ENCODE measurements at places on chromosomes 5 and 9.

DNA sequence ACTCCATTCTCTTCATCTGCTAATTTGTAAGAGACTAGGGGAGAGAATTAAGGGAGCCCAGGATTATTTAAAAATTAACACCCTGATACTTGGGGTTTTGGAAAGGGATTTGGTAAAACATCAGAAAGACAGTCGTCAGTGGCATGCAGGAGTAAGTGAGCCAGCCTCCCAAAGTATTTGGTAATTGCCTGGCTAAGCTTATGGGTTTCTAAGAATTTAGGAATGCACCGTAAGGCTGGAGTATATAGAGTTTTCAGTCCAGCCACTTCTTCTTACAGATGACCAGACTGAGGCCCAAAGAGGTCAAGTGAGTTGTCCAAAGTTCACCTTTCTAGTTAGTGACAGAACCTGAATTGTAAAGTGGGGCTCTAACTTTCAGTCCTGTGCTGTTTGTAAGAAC lies 25.8 kb upstream of the NFIB start:
- DNase-seq, result no peak

GRCh38 chr5:31886206-31886605 lies 247.3 kb downstream of the PDZD2 start:
- DNase-seq, result no peak

DNA sequence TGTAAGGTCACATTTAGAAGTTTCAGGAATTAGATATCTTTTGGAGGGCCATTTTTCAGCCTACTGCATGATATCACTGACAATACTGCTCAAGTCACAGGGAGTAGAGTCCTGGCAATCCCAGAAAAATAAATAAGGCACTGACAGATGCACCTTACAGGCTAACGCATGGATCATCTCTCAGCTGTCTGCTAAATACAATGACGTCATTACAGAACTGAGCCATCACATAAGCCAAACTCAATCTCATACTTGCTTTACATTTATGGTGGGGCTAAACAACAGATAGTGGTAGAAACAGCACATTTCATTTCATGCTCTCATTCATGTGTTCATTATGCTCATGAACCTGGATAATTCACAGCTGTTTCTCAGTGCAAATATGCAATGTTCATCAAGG lies 243.7 kb downstream of the SEMA5A start:
- no peak for DNase-seq

GRCh38 chr9:68979538-68980314 lies 34.2 kb downstream of the PRKACG start:
- peak; percentile 30 for DNase-seq
